ENCODE measurements at places on chromosomes 1 and 21. TPM values are rescaled to one million over a fixed set of nuclear protein-coding genes. Genes with fewer than 3 reads are reported as not detected.

The MRPL24 gene
- 42.8 TPM for total RNA-seq

The EXO1 gene
- 5.6 TPM for total RNA-seq

The RAP1GAP gene
- total RNA-seq = 20.7 TPM

The WNT9A gene
- 4.6 TPM for total RNA-seq

The ANKRD35 gene
- 3.4 TPM for total RNA-seq

The CD1E gene
- 0.47 TPM for total RNA-seq

The TCP10L gene
- total RNA-seq = 0.55 TPM

The KRTAP10-3 gene
- total RNA-seq = not detected

The RNF223 gene
- total RNA-seq = 1.2 TPM

The CA14 gene
- total RNA-seq = 0.44 TPM

The MARK1 gene
- 4.3 TPM for total RNA-seq

The SMPDL3B gene
- 15.7 TPM for total RNA-seq

The FBXO28 gene
- 27.0 TPM for total RNA-seq

The COL6A1 gene
- total RNA-seq = 322 TPM

The SLC19A2 gene
- 15.4 TPM for total RNA-seq

The GBP7 gene
- 0.09 TPM for total RNA-seq

The NEGR1 gene
- 3.7 TPM for total RNA-seq

The NR1I3 gene
- total RNA-seq = not detected

The SPRR2B gene
- total RNA-seq = not detected

The ANKRD65 gene
- 35.2 TPM for total RNA-seq

The MIB2 gene
- total RNA-seq = 55.3 TPM

The CELA2A gene
- total RNA-seq = not detected

The DCDC2B gene
- total RNA-seq = not detected

The KIAA0319L gene
- total RNA-seq = 91.4 TPM

The TCHHL1 gene
- total RNA-seq = not detected

Measured in left lung (tissue), 14 donors.